Activated CD8-positive, alpha-beta T cell treated with anti-CD3 and anti-CD28 coated beads for 36 hours (primary cell): ENCODE measurements at places on chromosomes 12 and 14. TPM values are rescaled to one million over a fixed set of nuclear protein-coding genes. Genes with fewer than 3 reads are reported as not detected.

- no peak for DNase-seq
Measured at GRCh38 chr14:34180434-34180833, 229.6 kb upstream of the EGLN3 start.

Gene NEDD1
- 49.5 TPM for total RNA-seq

Gene DDX54
- 133 TPM for total RNA-seq

Gene SLC39A2
- total RNA-seq, result not detected

GRCh38 chr14:79043194-79043889 is 873.2 kb downstream of the NRXN3 start:
- DNase-seq, result no peak

Gene KRT7
- 2.1 TPM for total RNA-seq

GRCh38 chr12:69309461-69309860 is 38.7 kb upstream of the LYZ start:
- DNase-seq, result no peak

- DNase-seq, result no peak
Measured at GRCh38 chr12:54227376-54227775, 38.6 kb upstream of the SMUG1 start.

DNA sequence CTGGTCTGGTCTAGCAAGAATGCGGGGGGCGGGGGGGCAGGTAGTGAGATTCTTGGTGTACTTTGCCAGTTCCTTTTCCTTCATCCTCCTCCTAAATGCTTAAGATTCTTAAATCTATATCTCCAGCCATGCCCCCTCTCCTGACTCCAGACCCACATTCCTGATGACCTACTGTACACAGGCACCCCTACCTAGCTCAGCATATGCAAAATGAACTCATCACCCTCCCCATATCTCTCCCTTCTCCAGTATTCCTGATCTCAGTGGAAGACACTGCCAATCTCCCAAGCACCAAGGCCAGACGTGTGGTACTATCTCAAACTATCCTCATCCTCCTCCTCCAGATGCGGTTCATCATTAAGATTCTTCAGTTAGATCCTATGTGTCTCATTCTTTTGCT is 215.8 kb downstream of the SPTSSA start:
- no peak for DNase-seq

DNA sequence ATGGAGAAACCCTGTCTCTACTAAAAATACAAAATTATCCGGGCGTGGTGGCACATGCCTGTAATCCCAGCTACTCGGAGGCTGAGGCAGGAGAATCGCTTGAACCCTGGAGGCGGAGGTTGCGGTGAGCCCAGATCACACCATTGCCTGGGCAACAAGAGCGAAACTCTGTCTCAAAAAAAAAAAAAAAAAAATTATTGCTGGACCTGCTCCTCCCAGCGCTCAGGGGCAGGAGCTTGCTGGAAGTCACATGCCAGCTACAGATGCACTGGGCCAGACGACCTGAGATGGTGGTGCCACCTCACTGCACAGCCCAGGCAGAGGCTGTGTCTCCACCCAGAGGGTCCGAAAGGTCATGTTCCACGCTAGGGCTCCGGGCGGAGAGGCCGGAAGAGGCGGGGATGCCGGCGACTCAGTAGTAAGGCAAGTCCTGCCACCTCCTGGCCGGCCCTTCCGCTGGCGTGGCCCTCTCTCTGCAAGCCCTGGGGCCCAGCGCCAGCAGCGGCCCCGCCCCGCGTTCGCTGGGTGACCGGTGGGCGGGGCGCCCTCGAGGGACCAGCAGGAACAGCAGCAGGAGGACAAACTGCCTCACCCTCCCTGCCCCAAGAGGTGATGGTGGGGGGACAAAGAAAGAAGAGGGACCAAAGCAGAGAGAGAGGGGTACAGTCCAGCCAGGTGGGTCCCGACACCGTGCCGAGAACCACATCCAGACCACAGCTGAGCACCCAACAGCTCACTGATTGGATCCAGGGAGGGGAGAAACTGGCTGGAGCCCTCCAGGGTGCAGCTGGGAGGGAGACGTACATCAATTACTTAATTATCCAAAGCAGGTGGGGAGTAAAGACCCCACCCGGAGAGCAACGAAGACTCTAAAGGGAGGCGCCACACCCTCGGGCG is 3.6 kb upstream of the RHOF start:
- no peak for DNase-seq

- peak; percentile 45 for DNase-seq
Measured at GRCh38 chr12:120225852-120226640, 25.1 kb upstream of the RPLP0 start.

GRCh38 chr12:86283620-86284019 is 27.4 kb upstream of the MGAT4C start:
- no peak for DNase-seq

DNA sequence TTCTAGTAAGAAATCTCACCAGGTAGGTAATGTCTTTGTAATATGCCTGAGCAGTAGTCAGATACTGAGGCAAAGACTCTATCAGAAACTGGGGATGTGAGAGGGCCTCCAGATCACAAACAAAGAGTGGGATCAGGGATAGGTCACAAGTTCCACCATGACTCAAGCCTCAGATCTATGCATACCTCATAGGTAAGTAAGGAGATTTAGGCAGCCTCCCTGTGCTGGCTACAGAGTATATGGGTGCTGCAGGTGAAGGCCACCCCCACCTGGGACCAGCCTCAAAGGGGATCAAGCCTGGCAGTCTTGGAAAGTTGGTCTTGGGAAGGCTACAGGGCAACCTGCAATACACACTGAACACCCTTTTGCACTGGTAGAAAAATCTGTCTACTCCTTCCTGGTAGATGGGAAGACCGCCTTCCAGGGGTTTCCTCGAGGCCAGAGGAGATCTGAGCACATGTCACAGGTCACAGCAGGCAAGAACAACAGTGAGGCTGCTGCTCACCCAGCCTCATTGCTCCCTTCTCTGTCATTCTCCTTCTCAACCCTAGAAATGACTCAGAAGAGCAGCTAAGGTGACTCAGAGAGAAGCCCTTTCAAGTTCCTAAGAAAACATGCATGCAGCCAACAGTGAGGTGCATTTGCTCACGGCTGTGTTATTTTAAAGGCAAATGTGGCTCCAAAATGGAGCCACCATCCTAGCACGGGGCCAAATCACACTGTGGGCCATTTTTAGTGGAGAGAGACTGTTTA is 143.4 kb upstream of the CDKN3 start:
- peak; percentile 20 for DNase-seq

Gene SLCO1B3
- total RNA-seq, result not detected

Gene PCED1B
- total RNA-seq, result 117 TPM

Gene POC1B
- 31.9 TPM for total RNA-seq

- DNase-seq, result peak; percentile 48
Measured at GRCh38 chr12:9649532-9649940, 20.0 kb upstream of the CLEC2D start.

- no peak for DNase-seq
Measured at GRCh38 chr14:80584744-80585505, 356.6 kb downstream of the CEP128 start.

Gene TGM1
- total RNA-seq, result 3.1 TPM

DNA sequence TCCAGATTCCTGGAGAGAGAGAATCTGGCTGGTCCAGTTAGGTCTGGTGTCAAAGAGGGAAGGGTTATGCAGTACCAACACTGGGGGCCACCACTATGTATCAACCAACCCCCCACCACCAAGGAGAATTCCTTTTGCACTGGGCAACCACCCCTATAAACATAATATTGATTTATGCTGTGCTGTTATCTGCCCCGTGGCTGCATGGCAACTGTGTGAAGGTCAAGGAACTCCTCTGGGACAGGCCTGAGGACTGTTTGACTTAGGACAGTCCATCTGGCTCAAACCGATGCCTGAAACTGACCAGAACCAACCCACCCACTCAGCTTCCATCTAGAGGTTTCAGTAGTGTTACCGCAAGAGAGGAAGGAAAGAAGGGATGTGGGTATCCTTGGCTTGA is 20.5 kb downstream of the PLEKHH1 start:
- no peak for DNase-seq

- DNase-seq, result peak; percentile 57
Measured at GRCh38 chr14:20632448-20632830, 9.1 kb downstream of the OR6S1 start.

Gene KRT79
- total RNA-seq, result 0.87 TPM

- DNase-seq, result no peak
Measured at GRCh38 chr12:52730383-52730782, 27.1 kb upstream of the KRT77 start.

Gene CLSTN3
- total RNA-seq, result 29.0 TPM

DNA sequence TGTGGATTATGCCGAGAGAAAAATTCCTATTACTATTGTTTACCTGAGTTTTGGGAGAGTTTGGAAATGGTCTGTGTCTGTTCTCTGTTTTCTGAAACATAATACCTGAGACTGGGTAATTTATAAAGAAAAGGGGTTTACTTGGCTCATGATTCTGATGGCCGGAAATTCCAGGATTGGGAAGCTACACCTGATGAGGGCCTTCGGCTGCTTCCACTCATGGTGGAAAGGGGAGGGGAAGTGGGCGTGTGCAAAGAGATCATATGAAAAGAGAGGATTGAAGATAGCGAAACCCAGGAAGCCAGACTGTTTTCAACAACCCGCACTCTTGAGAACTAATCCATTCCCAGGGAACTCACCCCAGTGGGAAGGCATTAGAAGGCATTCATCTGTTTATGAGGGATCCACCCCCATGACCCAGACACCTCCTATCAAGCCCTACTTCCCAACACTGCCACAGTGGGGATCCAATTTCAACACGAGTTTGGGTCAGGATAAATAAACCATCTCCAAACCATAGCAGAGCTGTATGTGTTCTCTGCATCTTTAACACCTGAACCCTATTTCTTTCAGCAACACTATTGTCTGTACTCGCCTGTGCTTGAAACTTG is 51.1 kb downstream of the APAF1 start:
- DNase-seq, result no peak

DNA sequence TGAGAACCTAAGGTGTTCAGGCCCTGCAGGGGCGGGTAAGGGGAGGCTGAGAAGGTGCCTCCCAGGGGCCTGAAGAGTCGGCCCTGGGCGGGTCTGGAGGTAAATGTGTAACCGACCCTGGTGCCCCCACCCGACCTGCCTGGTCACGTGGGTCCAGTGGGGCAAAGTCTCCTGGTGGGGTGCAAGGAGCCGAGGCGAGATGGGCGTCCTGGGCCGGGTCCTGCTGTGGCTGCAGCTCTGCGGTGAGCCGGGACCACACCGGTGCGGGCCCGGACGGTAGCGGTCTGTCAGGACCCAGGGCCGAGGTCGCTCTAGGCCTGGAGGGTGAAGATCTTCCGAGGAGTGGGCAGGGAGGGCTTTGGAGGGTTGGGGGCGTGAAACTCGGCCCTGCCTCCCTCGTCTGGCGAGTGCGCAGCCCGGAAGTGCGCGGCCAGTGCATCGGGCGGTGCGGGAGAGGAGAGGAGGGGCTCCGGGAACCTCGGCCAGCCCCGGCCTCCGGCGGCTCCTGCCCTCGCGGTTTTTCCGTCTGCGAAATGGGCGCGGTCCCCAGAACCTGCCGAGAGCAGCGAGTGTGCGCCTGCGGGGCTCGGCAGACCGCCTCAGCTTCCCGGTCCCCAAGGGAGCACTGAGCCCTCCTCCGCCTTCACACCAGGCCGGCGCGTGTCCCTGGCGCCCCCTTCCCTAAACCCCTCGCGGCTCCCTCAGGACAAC is at the start of gene AMN:
Gene AMN, plus strand, starts transcription at position 174 of the 711 bp plus-strand sequence. Its CDS starts 26 bp downstream, at position 200.
- DNase-seq, result peak; percentile 39

Gene RHOJ
- total RNA-seq, result not detected

DNA sequence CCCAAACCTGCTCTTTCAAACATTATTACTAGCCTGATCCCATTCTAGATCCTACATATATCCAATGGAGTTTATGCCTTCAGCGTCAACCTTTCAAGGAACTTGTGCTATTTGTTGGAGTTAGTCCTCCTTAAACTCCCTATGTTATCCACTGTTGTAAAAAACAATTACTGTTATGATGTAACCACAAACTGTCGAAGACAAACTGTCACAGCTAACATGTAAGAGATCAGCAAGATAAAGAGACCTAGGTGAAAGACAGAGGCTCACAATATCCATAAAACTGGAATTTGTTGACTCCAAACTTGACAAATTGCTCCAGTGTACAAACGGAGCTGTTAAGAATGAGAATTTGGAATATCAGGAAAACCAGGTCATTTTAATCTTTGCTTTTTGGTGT is 70.7 kb downstream of the CDK17 start:
- DNase-seq, result no peak

DNA sequence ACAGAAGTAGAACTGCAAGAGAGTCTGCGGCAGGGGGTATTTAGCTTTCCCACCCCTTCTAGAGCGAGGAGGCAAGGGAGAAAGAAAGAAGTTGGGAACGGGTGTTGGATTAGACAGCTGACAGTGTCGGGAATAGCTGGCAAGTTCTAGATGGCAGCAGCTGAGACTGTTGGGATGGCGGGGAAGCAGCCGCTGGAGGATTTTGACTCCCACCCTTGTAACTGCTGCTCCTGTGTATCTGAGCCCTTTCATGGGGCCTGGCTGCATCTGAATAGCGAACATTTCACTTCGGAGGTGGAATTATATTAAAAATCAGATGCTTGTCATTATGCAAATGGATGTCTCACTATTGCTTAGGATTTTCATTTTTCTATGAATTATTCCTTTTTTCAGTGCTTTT is 104.6 kb downstream of the AACS start:
- DNase-seq, result no peak

DNA sequence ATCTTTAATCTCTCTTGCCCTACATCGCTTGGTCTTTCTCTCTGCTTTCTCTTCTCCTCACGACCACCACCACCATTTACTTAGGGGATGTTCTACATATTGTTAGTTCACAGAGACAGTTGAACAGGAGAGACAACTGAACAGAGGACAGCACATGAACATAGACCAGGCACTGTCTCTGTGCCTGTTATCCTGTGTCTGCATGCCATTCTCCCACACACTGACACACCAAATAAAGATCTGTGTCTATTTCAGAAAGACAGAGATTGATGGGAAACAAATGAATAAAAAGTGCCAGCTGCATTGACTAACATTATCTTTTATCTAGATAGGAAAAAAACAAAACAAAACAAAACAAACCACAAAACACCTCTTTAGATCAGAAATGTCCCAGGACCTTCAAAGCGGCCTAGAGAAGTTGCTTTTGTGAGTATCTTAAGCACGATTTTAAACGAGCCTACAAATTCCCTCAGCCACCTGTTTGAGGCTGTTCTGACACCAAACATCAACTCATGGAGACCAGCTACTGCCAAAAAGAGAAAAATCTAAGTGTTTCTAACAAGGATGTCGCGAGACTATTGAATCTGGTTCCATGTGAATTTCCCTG is 77.6 kb upstream of the PARP11 start:
- DNase-seq, result no peak

- DNase-seq, result no peak
Measured at GRCh38 chr12:15854916-15855315, 27.3 kb upstream of the STRAP start.

- DNase-seq, result no peak
Measured at GRCh38 chr14:96165493-96166436, 38.9 kb upstream of the BDKRB2 start.

GRCh38 chr12:53961025-53961761 is 6.5 kb downstream of the HOXC12 start:
- DNase-seq, result no peak

- DNase-seq, result no peak
Measured at GRCh38 chr14:89889626-89890025, 64.9 kb downstream of the EFCAB11 start.
